ENCODE measurements at places on chromosomes 1 and 21. TPM values are rescaled to one million over a fixed set of nuclear protein-coding genes. Genes with fewer than 3 reads are reported as not detected.
A peak's percentile ranks its signal among the peaks of the same experiment; 100 is the strongest.

- no peak for DNase-seq
Observed at GRCh38 chr1:57748719-57749118, 324.9 kb upstream of the DAB1 start.

DNA sequence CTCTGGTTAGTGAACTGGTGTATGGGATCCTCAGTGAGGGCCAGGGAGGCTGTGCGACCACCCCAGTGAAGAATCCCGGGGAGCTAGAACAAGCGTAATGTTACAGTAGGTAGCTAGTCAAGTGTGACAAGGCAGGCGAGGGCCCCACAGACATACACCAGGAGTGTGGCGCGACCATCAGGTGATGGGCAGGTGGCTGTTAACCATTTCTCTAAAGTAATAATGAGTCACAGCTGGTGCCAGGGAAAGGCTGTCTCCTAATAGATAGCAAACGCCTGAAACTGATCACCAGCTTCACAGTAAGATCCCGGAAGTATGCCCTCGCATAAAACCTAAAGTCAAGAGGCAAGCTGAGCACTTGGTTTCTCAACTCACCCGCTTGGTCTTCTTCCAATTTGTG is 40.5 kb upstream of the TARBP1 start:
- DNase-seq = no peak

GRCh38 chr1:14848203-14848602 is 249.7 kb downstream of the KAZN start:
- DNase-seq = no peak

DNA sequence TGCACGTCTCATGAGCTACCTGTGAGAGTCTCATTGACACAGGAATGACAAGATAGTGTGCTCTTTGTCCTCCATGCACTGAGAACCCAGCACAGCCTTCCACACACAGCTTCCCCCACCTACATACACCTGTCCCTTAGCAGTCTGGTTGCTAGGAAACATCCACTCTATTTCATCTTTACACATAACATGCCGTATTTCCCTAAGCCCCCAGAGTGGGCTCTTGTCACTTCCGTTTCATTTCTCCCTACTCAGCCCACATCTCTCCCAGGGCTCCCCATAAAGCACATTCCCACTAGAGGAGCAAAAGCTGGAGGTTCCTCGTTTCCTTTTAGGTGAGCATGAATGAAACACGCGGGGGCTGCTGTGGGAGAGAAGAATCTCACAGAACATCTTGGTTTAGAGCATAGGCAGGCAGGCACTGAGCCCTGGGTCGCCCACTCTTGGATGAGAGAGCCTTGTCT is 137.1 kb downstream of the ETS2 start:
- no peak for DNase-seq

DNA sequence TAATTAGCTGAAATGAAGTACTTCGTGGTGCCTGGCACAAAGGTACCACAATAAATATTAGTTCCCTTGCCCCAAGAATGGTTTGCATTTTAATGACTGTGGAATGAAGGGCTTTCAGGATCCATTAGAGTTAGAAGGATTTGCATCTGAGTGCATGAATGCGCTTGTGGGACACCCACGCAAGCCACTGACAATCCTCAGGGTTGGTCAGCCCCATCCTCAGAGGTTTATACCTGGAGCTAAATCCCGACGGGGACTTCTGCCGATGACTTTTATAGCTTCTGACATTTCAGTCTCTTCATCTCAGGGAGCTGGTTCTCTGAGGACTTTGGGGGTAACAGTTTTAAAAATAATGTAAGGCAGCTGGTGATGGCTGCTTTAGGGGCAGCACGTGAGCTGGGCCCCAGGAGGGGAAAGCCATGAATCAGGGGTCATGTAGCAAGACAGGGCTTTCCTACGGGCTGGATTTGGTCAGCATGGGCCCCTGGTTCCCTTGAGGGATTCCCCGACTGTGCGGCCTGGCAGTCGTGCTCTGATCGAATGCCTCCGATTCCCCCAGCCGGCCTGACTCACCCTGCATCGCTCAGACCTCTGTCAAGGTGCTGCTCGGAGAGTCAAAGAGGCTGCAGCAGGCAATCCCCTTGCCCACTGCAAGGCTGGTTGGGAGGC is 20.8 kb upstream of the IL10 start:
- DNase-seq = no peak

DNA sequence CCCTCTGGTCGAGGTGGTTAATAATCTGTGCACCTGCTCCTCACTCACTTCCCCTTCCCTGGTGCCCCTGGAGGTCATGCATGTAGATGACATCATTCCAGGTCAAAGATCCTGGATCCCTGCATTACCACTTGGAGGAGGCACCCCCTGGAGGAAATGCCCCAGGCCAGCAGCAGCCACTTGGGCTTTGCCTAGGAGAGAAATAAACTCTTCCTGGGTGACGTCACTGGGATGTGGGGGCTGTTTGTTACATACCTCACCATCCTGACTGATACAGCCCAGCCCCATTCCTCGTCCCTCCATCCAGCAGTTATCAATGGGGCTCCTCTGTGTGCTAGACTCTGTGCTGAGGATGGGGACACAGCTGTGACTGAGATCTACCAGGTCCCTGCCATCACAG is 433.6 kb downstream of the PTPRU start:
- no peak for DNase-seq

DNA sequence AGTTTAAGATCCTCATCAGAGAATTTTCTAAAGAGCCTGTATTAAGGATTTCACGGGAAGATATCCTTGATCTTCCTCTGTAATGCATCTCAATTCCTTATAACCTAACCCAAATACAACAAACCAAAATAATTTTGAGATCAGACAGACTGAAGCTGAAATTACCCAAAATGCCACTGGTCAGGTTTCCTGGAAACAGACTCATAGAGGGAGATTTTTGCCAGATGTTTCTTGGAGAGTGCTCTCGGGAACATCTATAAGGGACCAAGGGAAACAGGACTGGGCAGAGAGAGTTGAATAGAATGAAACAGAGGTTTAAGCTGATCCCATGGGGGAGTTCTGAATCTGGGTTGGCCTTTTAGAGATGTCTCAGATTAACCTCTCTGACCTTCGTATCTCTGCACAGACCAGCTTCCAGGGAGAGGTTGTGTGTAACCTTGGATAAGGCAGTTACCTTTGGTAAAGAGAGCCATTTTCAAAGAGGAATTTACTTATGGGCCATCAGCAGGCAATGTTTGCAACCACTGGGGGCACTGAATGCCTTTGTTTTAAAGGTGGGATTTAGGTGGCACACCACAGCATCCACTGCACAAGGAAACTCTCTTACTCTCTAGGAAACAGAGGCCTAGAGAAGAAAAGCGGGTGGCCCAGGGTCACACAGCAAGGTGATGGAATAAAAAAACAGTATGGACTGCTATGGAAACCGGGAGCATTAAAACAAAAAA is 130.8 kb upstream of the SGIP1 start:
- DNase-seq = no peak

ANKRD65 gene
- total RNA-seq = 2.1 TPM

KIF21B gene
- total RNA-seq = 0.45 TPM

GRCh38 chr1:16189921-16190621 is 22.4 kb downstream of the ARHGEF19 start:
- no peak for DNase-seq

GRCh38 chr1:237613984-237614383 is 276.7 kb downstream of the ZP4 start:
- no peak for DNase-seq

DCLRE1B gene
- total RNA-seq = 1.9 TPM

- DNase-seq = peak; percentile 41
Observed at GRCh38 chr1:218459450-218459849, 114.3 kb downstream of the TGFB2 start.

GRCh38 chr1:22236900-22237299 is 94.0 kb upstream of the WNT4 start:
- DNase-seq = no peak

ZNF695 gene
- not detected for total RNA-seq

CASP9 gene
- 14.9 TPM for total RNA-seq

DNA sequence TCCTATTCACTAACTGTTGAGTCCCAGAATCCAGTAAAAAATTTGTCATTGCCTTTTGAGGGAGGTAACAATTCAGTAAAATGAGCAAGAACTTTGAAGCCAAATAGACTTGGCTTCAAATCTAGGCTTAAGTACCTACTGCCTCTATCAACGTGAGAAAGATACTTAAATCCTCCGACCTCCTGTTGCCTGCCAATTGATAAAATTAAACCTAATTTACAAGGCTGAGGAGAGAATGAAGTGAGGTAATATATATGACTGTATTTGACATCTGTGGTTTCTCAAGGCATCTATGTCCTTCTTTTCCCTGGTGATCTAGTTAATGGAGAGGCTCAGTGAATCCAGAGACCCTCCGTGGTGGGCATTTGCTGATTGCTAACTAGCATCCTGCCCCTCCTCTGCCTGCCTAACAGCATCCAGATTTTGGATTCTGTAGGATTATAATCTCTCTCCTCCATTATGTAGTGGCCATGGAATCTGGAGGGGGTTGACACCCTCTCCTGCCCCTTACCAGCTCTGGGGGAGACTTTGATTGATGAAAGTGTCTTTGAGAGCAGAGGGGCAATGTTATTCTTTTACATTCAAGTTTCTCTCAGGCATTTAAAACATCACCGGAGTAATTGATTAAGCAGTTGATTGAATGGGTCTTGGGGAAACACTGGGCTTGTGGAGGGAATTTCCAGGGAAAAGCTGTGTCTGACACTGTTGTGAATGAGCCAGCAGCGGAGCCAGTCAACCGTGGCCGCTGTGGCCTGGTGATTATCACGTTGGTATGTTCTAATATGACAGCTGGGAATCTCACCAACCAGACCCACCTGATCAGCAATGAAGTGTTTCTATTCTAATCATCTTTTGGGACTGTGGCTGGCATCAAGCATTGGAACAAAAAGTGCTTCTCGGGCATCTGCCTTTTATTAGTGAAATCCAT is 140.7 kb upstream of the FAM78B start:
- DNase-seq = peak; percentile 77

GRCh38 chr1:248805876-248806275 is 19.8 kb downstream of the SH3BP5L start:
- no peak for DNase-seq

FCAMR gene
- not detected for total RNA-seq

DNA sequence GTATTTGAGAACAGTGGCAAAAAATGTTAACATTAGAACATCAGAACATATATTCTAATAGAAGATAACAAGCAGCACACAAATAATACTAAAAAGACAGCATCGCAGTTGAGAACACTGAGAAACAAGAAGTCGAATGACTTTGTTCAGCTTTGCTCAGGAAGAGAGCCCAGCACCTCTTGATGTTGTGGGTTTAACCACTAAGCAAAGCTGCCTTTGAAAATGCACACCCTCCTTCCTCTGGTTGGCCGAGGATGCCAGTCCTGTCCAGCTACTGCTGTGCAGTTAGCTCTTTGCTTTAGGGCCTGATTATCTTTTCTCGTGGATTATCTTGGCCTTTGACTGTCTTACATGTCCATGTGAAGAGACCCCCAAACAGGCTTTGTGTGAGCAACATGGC is 60.5 kb downstream of the SPATA46 start:
- no peak for DNase-seq

DNA sequence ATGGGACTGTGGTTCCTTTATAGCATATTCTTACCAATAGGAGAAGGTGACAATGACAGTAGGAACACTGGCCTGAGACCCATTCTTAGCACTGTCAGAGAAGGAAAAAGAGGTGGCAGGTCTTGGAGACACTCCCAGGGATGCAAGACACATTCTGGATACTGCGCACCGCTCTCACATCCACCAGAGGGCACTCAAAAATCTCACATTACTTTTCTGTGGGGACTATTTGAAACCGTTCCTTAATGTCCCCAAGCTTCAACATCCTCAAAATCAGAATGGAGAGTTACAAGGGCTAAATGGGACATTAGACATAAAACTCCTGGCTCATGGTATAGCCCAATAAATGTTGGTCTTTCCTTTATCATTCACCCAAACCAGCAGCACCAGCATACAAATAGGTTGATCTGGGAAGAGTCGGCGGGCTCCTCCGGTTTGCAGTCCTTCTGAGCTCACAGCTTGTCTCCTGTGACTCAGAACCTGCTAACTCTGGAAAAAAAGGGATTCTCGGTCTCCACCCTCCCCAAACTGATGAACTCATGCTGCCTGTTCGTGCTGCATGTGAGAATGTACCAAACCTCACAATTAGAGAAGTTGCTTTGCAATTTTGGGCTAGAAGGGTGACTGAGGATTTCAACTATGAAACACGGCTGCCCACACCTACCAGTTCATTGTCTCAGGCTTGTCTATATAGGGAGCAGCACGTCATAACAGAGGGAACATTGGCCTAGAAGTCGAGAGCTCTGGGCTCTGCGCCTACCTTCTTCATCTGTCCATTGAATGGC is 40.2 kb downstream of the IL12RB2 start:
- peak; percentile 42 for DNase-seq

DNA sequence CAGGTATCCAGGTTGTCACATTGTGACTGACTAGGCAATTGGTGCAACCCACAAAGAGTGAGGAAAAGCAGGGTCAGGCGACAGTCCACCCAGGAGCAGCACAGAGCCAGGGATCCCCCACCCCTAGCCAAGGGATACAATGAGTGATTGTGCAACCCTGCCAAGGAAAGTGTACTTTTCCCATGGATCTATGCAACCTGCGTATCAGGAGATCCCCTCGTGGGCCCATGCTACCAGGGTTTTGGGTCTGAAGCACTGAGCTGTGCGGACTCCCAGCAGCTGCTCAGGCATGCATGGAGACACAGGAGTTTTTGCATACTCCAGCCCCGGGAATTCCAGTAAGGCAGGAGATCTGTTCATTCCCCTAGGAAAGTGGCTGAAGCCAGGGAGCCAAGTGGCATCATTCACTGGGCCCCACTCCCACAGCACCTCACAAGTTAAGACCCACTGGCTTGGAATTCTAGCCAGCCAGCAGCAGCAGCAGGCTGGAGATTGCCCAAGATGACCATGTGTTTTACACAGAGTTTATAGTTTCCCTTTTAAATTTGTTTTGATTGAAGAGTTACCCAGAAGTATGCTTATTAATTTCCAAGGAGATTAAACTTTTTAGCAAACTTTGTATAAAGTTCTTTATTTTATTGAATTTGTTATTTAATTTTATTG is 136.0 kb downstream of the LTN1 start:
- DNase-seq = peak; percentile 28

LCK gene
- 0.50 TPM for total RNA-seq

- no peak for DNase-seq
Observed at GRCh38 chr21:38524168-38525153, 26.2 kb upstream of the ERG start.

RXRG gene
- total RNA-seq = 2.2 TPM

RAVER2 gene
- 32.6 TPM for total RNA-seq

GRCh38 chr1:42937141-42937696 is 21.4 kb downstream of the SLC2A1 start:
- no peak for DNase-seq

DNA sequence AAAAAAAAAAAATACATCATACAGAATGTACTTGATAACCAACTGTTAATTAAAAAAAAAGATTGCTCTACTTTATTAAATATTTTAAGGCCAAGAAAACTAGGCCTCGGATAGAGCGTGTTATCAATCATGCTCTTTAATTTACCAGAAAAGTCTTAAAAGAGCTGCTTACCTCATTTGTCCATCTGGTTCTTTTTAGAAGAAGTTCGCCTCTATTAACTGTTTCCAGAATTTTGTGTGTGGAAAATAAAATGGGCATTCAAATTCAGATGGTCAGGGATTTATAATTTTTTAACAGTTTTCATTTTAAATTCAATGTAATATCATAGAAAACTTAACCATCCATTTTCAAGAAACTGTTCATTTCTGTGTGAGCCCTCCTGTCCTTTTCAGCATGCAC is 53.8 kb downstream of the KCNK1 start:
- no peak for DNase-seq
